A673 (cell line): ENCODE measurements at places on chromosomes 1 and 21.

DNA sequence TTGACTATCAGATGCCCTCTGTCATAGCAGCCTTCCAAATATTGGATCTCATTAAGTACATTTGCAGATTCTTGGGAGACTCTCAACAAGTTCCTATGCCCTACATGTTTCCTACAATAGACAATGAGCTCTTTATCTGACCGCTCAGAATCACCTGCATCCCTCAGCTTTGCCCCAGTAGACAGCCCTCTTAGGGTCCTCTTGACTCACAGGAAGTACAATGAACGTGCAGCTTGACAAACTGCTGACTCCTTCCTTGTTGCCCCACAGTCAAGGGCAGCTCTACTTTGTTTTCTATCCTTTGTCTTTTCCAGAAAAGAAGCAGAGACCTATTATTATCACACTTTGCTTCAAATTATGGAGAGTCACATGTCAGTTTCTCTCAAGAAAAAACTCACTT is 27.6 kb downstream of the SLC44A5 start:
- DNase-seq, result no peak

DNA sequence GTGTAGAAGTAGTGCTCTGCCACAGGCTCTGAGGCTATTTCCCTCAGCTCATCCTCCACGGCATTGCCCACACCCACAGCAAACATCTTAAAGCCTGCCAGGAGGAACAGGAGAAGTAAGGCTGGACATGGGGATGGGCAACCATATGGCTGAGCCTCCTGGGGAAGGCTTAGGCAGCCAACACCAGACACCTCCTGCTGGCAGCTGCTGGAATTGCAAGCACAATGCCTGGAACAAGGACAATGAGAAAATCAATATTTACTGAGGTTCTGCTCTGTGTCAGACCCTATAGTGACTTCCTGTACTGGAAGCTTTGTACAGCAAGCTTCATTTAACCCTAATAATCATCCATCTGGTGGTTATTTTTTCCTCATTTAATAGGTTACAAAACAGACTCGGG is 8.2 kb downstream of the MATN1 start:
- no peak for DNase-seq

GRCh38 chr1:212259693-212260480 is 25.3 kb upstream of the PPP2R5A start:
- DNase-seq, result no peak

DNA sequence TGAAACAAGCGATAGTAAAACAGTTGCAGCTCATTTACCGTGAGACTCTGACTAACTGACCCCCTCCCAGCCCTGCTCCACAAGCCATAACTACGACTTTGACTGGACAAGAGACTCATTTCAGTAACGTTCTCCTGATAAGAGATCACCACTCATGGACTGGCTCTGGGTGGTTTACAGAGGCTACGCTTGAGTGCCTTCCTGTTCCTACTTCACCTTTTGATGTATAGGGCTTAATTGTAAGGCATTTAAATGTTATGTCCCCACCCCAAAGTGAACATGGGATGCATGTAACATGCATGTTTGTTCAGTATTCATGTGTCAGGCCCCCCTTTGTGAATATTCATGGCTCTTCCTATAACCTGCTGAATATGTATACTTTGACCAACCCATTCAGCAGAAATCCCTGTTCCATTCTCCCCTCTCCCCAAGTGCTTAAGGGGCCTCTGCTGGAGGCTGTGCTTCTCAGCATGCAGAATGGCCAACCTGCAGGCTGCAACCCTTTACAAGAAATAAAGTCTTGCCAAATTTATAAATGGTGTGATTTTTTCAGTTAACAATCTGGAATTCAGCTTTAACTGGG is 50.7 kb upstream of the SPOCD1 start:
- no peak for DNase-seq

GRCh38 chr1:230786385-230786753 is 39.2 kb downstream of the CAPN9 start:
- no peak for DNase-seq

DNA sequence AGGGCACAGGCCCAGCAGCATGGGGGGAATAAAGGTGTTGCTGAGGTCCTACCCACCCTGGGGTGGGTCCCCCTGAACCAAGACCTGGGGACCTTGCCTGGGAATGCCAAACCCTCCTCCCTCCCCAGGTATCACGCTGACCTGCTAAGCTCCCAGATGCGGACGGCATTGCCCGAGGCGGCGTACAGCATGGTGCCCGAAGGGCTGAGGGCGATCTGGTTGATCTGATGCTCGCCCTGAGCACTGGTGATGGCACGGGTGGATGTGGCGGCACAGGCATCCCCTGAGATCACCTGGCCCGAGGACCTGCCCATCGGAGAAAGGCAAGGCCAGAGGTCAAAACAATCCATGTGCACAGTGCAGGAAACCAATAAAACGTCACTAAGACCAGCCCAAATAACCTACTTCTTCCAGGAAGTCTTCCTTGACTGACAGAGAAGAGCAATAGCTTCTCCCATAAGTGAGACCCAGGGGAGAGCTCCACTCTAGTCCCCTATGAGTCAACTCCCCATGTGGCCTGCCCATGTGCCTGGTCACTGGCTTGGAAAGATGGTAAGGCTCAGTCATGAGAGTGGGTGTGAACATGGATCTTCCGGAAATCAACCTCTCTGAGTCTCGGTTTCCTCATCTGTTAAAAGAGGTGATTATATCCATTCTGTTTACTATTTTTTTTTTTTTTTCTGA is 46.3 kb downstream of the KIF21B start:
- no peak for DNase-seq

GRCh38 chr1:198678301-198678836 is 39.5 kb downstream of the PTPRC start:
- DNase-seq, result no peak
